ENCODE measurements at places on chromosomes 2 and 18. TPM values are rescaled to one million over a fixed set of nuclear protein-coding genes. Genes with fewer than 3 reads are reported as not detected.
A peak's percentile ranks its signal among the peaks of the same experiment; 100 is the strongest.

Gene DYSF
- total RNA-seq, result 10.9 TPM

Gene AFF3
- total RNA-seq, result 0.52 TPM

Gene IL1B
- 1.3 TPM for total RNA-seq

DNA sequence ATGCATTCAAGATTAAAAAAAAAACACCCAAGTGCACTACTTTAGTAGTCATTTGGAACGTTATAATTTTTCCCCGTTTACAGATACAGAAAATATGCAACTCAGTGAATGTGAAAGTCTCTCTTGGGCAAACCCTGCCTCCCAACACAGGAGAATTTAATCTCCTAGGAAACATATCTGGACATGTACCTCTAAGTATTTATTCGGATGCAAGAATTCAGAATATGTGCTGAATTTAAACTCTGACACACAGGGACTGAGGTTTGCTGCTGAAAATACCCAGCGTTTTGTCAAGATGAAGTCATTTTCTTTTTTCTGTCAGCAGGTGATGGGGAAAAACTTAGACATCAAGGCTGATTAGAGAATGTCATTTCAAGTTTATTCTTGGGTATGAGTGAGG lies 105.4 kb downstream of the ACKR3 start:
- no peaks in the 10 kb centered on the region for H3K4me1 ChIP-seq
- H3K27ac ChIP-seq, result no peak overlapping the region
- no peak for DNase-seq

DNA sequence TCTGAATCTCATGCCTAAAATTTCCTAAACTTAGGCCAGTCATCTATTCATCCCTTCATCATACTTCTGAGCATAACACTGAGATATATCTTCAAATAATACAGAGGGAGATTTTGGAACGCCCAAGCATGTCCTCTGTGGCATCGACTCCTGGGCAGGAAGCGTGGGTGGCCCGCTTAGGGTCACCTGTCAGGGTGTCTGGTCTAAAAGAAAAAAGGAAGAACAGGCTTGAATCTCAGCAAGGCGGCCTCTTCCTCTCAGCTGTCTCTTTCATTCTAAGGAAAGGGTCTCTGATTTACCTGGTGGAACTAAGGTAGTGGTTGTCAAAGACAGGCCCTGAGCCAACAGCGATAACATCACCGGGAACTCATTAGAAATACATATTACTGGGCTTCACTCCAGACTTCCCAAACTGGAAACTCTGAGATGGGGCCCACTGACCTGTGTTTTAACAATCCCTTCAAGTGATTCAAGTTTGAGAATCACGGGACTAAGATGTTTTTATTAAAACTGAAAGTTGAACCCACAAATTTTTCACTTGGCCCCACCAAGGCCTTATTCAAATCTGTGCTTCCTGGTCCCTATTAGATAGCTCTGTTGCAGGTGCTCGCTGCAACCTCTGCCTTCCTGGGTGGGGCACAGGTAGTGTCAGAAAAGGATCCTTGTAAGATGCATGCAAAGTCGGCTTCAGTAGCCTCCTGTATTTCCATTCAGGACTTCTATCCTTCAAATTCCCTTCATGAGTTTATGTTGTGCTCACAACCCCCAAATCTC lies 162.3 kb upstream of the CCDC68 start:
- no peak for DNase-seq
- H3K27ac ChIP-seq, result no peak overlapping the region
- no peaks in the 10 kb centered on the region for H3K36me3 ChIP-seq

GRCh38 chr2:113240150-113240914 lies 38.4 kb downstream of the PAX8 start:
- no peak overlapping the region for H3K4me3 ChIP-seq
- no peaks in the 10 kb centered on the region for H3K27me3 ChIP-seq
- DNase-seq, result peak; percentile 92
- no peak overlapping the region for H3K27ac ChIP-seq
- H3K36me3 ChIP-seq, result no peaks in the 10 kb centered on the region
- H3K4me1 ChIP-seq, result peaks cover 17% of the 10 kb centered on the region

Gene LRRC30
- total RNA-seq, result not detected

GRCh38 chr2:217707131-217707611 lies 295.6 kb downstream of the TNS1 start:
- H3K4me3 ChIP-seq, result no peak overlapping the region
- H3K27me3 ChIP-seq, result no peaks in the 10 kb centered on the region
- peaks cover 8% of the 10 kb centered on the region for H3K4me1 ChIP-seq
- H3K27ac ChIP-seq, result no peak overlapping the region
- no peak for DNase-seq

DNA sequence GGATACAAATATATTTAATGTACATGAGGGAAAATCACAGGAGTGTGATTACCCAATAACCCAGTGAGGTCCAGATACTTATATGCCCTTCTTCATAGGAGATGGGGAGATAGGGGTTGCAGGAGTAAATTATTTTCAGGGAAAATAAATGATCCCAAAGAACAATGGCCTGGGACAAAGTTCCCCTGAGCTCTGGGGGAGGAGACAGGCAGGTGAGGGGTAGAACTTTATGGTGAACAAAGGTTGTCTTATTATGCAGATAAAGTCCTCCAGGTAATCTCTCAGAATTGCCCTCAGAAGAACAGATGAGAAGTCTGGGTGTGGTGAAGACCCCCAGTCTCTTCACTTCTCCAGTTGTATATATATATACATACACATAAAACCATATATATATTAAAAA lies 22.1 kb upstream of the RMDN2 start:
- H3K36me3 ChIP-seq, result no peaks in the 10 kb centered on the region
- no peak overlapping the region for H3K27ac ChIP-seq
- no peak overlapping the region for H3K4me3 ChIP-seq
- no peaks in the 10 kb centered on the region for H3K4me1 ChIP-seq
- H3K27me3 ChIP-seq, result no peaks in the 10 kb centered on the region

Gene GRP
- not detected for total RNA-seq

Gene POTEC
- not detected for total RNA-seq

DNA sequence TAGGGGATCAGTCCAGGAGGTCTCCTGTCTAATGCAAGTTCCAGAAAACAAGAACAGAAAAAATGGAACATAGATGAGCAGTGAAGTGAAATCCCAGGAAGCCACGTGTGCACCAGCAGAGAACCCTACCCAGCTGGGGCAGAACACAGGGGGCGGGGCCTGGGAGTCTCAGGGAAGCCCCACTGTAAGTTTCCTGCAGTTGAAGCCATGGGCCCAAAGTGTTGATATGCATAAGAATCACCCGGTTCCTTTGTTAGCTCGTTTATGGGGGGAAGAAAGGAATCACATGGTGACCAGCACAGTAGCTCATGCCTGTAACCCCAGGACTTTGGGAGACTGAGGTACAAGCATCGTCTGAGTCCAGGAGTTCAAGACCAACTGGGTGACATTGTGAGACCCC lies 131.3 kb downstream of the INO80D start:
- no peaks in the 10 kb centered on the region for H3K36me3 ChIP-seq
- H3K27ac ChIP-seq, result no peak overlapping the region
- DNase-seq, result no peak

DNA sequence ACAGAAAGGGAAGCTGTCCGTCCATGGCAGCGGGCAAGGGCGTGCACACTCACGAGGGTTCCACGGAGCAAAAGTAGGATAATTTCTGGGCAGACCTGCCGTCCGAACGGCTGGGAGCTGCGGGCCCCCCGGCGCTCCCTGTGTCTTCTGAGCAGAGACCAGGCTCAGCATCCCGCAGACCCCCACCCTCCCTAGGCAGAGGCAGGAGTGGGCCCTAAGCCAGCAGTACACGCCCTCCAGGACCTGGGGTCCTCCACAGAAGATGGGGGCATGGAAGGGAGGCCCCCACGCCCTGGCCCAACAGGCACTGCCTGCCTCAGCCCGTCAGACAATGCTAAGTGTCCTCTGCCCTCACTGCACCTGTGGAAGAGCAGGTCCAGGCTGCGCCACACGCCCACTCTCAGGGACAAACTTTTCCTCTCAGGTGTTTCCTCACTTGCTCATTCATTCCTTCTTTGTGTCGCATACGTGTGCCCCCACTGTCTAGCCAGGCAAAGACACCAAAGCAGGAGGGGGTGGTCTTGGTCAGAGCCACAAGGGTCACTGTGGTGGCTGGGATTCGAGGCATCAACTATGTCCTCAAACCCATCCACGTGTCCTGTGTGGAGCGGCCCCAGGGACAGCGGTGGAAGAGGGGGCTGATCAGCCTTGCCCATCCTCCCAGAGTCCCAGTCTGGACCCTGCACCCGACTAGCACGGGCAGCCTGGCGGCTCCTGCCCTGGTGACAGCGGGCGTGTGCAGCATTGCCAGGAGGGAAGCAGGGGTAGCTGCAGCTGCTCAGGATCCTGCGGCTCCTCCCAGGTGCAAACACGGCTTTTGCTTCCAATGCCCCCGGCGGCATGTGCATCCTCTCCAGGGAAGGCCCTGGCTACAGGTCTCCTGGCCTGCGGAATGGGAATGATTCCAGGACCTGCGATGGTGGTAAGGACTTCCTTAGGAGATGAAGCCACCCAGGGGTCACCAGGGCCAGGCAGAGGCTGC lies 2.4 kb upstream of the GPC1 start:
- no peaks in the 10 kb centered on the region for H3K36me3 ChIP-seq
- H3K4me3 ChIP-seq, result no peak overlapping the region
- no peak overlapping the region for H3K27ac ChIP-seq
- peak; percentile 18 for DNase-seq

DNA sequence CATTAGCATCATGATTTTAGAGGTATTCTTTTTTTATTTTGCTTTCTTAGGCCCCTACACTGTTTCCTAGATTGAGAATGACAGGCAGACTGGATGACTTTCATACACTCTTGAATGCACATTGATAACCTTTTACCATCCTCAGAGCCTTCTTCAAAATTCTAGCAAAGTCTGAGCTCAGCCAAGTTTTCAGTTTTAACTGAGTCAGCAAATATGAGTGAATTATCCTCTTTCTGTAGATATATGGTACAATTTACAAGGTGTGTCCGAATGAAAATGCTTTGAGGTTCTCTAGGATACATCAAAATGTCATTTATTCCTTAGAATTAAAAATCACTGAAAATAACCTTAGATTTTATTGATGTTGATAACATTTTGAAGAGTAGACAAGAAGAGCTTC lies 1038.2 kb upstream of the POU3F3 start:
- H3K27ac ChIP-seq, result no peak overlapping the region
- H3K36me3 ChIP-seq, result no peaks in the 10 kb centered on the region
- no peak for DNase-seq
- no peaks in the 10 kb centered on the region for H3K27me3 ChIP-seq

GRCh38 chr2:206521115-206521514 lies 77.8 kb downstream of the ADAM23 start:
- H3K36me3 ChIP-seq, result no peaks in the 10 kb centered on the region
- H3K4me3 ChIP-seq, result no peak overlapping the region
- no peaks in the 10 kb centered on the region for H3K27me3 ChIP-seq
- H3K4me1 ChIP-seq, result no peaks in the 10 kb centered on the region
- no peak overlapping the region for H3K27ac ChIP-seq

DNA sequence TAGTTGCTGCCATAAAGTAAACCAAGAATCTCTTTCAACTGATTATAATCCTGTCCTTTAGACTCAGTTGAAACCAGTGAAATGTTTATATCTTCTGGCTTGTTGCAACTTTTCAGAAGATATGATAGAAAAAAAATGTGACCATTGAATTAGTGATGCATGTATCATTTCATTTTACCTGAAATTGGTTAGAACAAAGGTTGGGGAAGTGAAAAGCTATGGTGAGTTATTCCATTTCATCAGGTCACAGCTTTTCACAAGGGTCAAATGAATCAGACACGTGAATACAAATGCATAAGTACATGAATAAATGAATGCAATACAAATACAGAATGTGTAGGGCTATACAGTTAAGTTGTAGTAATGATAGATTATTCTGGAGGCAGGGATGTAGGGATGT lies 15.1 kb downstream of the CCDC85A start:
- no peak overlapping the region for H3K4me3 ChIP-seq
- no peak for DNase-seq
- H3K27ac ChIP-seq, result no peak overlapping the region
- H3K4me1 ChIP-seq, result no peaks in the 10 kb centered on the region
- no peaks in the 10 kb centered on the region for H3K27me3 ChIP-seq

DNA sequence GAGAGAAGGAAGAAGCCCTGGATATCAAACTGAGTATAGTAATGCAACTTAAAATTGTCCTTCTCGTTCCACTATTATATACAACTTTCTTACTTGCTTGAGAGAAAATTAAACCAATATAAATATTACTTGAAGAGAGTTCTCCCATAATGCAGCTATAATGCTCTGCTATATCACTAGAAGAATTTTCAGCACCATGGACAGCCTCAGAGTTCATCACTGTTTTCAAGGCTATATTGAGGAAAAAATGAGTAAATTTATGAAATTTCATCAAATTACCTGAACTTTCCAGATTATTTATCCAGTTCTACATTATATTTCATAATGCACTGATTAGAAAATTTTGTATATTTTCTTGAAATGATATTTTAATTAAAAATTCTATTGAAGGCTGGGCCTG lies 1053.5 kb upstream of the FAM98A start:
- H3K27ac ChIP-seq, result no peak overlapping the region
- H3K4me1 ChIP-seq, result no peaks in the 10 kb centered on the region
- H3K4me3 ChIP-seq, result no peak overlapping the region
- no peaks in the 10 kb centered on the region for H3K36me3 ChIP-seq

DNA sequence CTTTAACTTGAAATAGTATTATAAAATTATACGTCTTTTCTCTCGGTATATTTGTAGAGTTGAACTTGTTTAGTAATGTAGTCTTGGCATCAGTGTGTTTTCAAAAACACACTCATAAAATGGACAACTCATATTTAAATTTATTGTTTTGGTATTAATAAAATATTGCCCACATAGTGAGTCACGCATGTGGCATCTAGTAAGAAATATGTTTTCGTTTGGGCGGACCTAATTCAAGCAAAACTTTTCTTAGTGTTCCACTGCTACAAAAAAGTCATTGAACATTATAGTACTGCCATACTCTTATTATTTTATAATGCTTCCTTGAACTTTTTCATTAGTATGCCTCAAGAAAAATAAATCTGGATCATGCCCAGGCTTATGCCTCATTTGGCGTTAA lies 31.1 kb upstream of the FAM237A start:
- H3K4me1 ChIP-seq, result no peaks in the 10 kb centered on the region
- H3K4me3 ChIP-seq, result no peak overlapping the region
- H3K27ac ChIP-seq, result no peak overlapping the region
- DNase-seq, result no peak

GRCh38 chr2:84526562-84526961 lies 10.3 kb downstream of the DNAH6 start:
- H3K27me3 ChIP-seq, result no peaks in the 10 kb centered on the region
- no peaks in the 10 kb centered on the region for H3K36me3 ChIP-seq
- H3K4me3 ChIP-seq, result no peak overlapping the region
- no peak for DNase-seq
- H3K27ac ChIP-seq, result no peak overlapping the region
- no peaks in the 10 kb centered on the region for H3K4me1 ChIP-seq

Gene CD302
- 31.1 TPM for total RNA-seq

Gene NCKAP5
- 0.78 TPM for total RNA-seq

Gene PLCL1
- total RNA-seq, result 2.0 TPM

Gene FBXO48
- total RNA-seq, result 0.78 TPM
